Activated CD4-positive, CD25-positive, alpha-beta regulatory T cell treated with anti-CD3 and anti-CD28 coated beads, Interleukin-2, amount 50 U/mL, for 72 hours (primary cell): ENCODE measurements at places on chromosomes 1 and 21.

- DNase-seq, result no peak
Observed at GRCh38 chr1:15538771-15539170, 12.1 kb downstream of the DNAJC16 start.

GRCh38 chr21:37656899-37657298 lies 259.4 kb downstream of the KCNJ6 start:
- DNase-seq, result no peak

GRCh38 chr21:41917531-41917930 lies 36.3 kb downstream of the C2CD2 start:
- no peak for DNase-seq

DNA sequence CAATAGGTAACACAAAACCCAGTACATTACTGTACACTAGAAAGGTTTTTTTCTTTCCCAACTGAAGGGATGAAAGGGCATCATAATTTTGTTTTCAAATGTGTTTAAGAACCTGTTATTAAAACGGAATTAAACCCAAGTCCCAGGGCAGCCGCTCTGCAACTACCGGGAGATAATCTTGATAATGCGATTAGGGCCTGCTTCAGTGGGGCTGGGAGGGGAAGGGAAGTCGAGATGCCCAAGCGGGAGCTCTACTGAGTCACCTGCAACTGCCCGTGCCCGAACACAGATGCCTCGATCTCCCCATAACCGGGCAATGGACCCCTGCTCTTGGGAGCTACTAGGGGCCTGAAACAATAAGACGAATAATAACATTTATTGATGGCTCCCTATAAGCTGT lies 61.4 kb downstream of the KAZN start:
- no peak for DNase-seq

DNA sequence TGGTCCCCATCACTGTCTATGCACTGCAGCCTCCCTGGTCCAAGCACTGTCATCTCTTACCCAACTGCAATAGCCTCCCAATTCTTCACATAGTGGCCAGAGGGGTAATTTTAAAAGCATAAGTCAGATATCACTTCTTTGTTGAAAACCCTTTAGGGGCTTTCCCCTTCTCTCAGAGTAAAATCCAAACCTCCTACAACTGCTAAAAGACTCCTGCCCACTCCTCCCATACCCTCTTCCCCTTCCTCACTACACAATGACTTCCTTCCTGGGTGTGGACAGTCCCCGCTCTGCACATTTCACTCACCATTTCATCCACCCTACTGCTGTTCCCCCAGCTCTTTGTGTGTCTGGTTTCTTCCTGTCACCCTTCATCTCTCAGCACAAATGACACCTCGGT lies 8.3 kb downstream of the MCOLN2 start:
- DNase-seq, result no peak

GRCh38 chr1:216281757-216282156 lies 141.5 kb downstream of the USH2A start:
- DNase-seq, result no peak

- no peak for DNase-seq
Observed at GRCh38 chr1:226549094-226549936, 751 bp downstream of the STUM start.
